EH (cell line): ENCODE measurements at places on chromosomes 3 and 15.

- peak; percentile 82 for DNase-seq
These were observed 9.3 kb upstream of the NR2E3 start for GRCh38 chr15:71800835-71801745.

DNA sequence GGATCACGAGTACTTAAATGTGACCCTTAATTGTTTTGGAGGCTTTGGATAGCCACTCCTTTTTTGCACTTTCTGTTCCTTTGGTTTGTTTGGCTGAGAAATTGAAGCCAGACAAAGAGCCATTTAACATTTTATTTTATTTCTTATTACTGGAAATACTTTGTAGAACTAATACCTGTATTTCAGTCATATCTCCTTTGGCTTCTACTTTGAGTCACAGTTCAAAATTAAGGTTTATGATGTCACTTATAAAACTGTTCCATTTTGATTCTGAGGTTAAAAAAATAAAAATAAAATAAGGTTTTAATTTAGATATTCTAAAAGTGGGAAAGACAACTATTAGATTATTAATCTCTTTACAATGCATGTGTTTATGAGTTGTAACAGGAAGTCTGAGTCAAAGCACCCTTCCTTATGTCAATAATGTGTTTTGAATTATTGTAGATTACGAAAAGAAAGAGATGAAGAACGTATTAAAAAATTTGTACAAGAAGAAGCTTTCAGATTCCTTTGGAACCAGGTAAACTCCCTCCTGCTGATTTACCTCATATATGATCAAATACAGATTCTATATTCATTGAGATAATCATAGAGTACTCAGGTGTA lies 16.9 kb upstream of the NXPE3 start:
- peak; percentile 21 for DNase-seq

- DNase-seq = no peak
These were observed 529.8 kb downstream of the MAGI1 start for GRCh38 chr3:65508750-65509422.

- no peak for DNase-seq
These were observed 39.7 kb downstream of the BCHE start for GRCh38 chr3:165797551-165797950.

- no peak for DNase-seq
These were observed 203.1 kb downstream of the MINAR1 start for GRCh38 chr15:79635149-79635771.

DNA sequence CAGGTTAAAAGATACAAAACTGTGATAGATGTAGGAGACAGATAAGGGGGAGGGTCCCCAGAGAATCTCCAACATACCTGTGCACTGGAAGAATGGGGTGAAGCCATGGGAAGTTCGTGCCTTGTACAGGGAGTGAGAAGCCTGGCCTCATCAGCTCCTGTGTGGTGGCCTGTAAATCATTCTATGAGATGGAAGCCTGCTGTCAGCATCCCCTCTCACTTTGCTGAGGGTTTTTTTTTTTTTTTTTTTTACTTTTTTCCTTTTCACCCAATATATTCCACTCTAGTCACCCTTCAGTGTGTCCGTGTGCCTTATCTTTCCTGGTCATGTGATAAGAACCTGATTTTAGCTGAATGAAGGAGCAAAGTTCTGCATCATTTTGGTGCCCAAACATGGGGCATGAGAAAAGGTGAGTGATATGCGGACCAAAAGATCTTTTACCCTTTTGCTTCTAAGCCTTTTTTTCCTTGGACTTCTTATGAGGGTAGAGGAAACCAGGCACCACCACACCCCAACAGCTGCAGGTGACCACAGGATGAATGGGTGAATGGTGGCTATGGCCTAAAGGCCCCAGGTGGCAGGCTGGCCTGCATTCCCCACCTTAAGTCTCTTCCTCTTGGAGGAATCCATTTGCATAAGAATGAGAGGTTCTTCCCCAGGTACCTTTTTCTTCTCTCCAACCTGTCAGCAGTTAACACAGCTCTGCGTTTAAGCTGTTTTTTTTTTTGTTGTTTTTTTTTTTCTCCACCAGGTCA lies 1345.0 kb downstream of the NSUN3 start:
- DNase-seq = no peak

DNA sequence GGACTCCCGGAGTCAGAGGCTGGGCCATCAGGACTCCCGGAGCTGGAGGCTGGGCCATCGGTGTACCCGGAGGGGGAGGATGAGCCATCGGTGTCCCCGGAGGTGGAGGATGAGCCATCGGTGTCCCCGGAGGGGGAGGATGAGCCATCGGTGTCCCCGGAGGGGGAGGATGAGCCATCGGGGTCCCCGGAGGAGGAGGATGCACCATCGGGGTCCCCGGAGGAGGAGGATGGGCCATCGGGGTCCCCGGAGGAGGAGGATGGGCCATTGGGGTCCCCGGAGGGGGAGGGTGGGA lies 719 bp downstream of the MAGEL2 start:
- no peak for DNase-seq

DNA sequence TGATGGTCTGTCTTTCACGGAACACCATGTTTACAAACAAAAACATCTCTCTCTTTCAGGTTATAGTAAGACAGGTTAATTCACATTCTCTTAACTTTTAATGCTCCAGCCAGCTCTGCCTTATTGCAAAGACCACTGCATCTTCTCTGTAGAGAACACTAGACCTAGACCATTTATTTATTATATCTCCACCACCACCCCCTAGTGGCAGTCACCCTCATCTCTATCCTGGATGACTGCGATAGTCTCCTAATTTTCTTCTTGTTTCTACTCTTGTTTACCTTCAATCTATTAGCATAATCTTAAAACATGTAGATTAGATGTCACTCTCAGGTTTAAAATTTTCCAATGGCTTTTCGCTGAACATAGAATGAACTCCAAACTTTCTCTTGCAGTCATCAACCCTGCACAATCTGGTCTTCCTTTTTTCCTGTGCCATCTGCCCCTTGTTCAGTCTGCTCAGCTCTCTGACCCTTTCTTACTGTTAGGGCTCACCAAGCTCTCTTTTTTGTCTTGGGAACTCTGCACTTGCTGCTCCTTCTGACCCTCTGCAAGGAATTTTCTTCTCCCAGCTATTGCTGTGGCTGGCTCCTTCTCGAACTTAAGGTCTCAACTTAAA lies 155.6 kb downstream of the SQOR start:
- DNase-seq = peak; percentile 29

- peak; percentile 56 for DNase-seq
These were observed 108.5 kb downstream of the CYP19A1 start for GRCh38 chr15:51229907-51230330.

DNA sequence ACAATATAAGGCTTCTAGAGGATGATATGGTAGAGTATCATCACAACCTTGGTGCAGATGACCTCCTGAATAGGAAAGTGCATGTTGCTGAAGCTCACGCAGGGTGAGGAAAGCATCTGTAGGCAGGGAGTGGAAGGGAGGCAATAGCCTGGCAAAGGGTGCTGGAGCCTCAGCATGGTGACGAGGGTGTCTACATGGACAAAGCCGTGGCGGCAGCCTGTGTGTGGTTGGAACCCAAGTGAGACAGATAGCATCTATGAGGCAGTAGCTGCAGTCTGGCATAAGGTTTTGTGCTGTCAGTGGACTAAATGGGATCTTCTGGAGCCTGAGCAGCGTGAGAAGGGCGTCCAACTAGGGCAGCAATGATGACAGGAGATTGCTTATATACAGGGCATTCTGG lies 132.5 kb downstream of the DLG1 start:
- DNase-seq = no peak

GRCh38 chr3:44661189-44661588 lies 12.7 kb downstream of the ZNF35 start:
- no peak for DNase-seq

- peak; percentile 24 for DNase-seq
These were observed 19.5 kb downstream of the DNAJB11 start for GRCh38 chr3:186589856-186590579.

- no peak for DNase-seq
These were observed 1.3 kb upstream of the CPEB1 start for GRCh38 chr15:82648257-82649103.

GRCh38 chr15:66898656-66899386 lies 166.6 kb upstream of the SMAD3 start:
- DNase-seq = no peak

- no peak for DNase-seq
These were observed 141.7 kb upstream of the IQSEC1 start for GRCh38 chr3:13214847-13215472.

DNA sequence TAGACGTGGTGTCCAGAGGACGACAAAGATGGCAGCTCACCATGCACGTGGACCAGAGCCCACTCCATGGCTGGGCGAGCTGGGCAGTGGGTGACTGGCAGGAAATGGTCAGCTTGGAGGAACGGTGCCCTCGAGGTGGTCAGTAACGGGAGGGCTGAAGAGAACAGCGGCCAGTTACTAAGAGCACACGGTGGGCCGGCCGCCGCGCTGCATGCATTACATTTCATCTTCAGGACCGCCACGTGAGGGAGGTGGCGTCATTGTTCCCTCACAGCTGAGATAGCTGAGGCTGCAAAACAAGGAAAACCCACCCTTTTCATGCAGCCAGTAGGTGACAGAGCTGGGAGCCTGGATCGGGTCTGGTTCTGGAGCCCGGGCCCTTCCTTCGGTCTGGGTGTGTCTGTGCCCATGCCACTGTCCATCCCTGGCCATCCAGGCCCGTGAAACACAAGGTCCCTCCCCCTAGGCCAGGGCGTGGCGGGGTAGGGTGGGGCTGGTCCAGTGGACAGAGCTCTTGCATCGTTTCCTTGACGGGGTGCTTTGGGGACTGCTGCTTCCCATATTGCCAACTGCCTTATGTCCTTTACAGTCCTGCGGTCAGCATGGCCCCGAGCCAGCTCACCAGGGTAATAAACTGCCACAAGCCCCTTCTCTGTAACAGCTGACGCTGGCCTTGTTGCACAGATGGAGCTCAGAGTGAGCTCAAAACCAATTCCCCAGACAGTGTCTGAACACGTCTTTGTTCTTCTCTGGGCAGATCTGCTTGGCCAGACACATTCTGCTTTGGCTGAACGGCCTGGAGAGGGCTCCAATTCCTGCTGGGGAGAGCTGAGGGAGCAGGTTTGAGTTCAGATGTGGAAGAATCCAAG lies 51.8 kb downstream of the RGMA start:
- peak; percentile 42 for DNase-seq

GRCh38 chr3:149572796-149573414 lies 84.9 kb downstream of the WWTR1 start:
- peak; percentile 86 for DNase-seq

GRCh38 chr15:65902373-65902772 lies 33.1 kb downstream of the RAB11A start:
- peak; percentile 20 for DNase-seq

- no peak for DNase-seq
These were observed 77.9 kb downstream of the RPN1 start for GRCh38 chr3:128572644-128573105.

GRCh38 chr3:108006881-108007331 lies 83.9 kb downstream of the CD47 start:
- no peak for DNase-seq

- DNase-seq = no peak
These were observed 75.2 kb upstream of the SATB1 start for GRCh38 chr3:18500322-18500721.
